ENCODE measurements at places on chromosomes 16 and 17.

- DNase-seq: peak; percentile 19
Measured at GRCh38 chr16:57614944-57615343, 13.5 kb upstream of the ADGRG1 start.

DNA sequence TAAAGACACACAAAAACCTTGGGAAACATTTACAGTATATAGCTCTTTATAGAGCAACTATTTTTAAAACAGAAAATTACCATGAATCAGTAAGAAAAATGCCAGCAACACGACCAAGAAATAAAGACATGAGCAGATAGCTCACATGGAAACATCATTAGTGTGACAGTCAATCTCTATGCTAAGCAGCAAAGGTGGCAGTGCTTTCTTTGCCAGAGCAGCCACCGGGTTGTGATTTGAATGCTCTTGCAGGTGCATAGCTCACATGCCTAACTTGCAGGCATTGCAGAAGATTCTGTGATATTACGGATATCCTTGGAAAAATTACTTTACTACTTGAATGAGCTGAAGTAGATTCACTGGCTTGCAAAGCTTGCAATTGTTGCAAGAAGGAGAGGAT, 652.9 kb upstream of the C16orf82 start:
- DNase-seq: no peak

DNA sequence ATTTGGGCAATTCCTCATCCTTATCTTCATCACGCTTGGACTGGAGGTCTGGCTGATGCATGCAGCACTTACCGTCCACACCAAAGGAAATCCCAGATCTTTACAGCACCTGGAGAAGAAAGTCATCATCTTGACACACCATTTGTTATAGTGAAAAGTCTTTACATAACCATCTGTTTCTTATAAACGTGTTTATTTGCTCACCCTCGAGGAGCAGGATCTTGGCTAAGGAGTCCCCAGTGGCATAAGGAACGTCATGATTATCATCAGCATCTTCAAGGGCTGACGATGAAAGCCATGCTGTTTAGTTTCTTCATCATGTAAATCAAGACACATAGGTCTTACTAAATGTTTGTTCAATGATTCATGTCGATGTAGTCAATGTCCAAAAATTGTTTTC, 248.8 kb upstream of the ELAC2 start:
- DNase-seq: peak; percentile 1

DNA sequence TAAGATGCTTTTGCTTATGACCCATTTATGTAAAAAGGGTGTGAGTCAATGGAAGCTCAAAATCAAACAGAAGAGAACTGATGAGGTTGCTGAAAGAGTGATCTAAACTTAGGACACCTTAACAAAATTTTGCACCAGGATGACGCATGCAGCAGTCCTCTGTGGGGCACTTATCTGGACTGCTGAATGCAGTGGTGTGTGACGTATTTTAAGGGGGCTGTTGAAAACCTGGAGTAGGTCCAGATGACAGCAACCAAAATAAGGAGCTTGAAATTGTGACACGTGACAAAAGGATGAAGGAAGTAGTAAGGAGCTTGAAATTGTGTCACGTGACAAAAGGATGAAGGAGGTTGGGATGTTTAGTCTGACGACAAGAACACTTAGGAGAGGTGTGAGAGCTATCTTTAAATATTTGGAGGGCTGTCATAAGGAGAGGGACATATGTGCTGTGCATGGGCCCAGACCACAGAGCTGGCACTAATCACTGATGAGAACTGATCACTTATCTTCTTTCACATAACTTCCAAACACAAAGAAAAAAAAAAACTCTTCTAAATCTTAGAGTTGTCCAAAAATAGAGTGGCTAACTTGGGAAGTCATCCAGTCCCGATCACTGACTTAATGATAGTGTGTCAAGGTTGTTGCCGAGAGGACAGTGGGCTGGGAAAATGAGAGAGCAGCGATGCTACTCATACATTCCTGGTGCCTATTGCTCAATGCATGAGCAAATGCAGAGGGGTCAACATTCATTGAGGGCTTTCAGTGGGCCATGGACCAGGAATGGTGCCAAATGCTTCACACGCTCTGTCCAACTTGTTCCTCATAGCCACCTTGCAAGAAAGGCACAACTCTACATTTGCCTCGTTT, 264.2 kb upstream of the ZFHX3 start:
- DNase-seq: no peak

DNA sequence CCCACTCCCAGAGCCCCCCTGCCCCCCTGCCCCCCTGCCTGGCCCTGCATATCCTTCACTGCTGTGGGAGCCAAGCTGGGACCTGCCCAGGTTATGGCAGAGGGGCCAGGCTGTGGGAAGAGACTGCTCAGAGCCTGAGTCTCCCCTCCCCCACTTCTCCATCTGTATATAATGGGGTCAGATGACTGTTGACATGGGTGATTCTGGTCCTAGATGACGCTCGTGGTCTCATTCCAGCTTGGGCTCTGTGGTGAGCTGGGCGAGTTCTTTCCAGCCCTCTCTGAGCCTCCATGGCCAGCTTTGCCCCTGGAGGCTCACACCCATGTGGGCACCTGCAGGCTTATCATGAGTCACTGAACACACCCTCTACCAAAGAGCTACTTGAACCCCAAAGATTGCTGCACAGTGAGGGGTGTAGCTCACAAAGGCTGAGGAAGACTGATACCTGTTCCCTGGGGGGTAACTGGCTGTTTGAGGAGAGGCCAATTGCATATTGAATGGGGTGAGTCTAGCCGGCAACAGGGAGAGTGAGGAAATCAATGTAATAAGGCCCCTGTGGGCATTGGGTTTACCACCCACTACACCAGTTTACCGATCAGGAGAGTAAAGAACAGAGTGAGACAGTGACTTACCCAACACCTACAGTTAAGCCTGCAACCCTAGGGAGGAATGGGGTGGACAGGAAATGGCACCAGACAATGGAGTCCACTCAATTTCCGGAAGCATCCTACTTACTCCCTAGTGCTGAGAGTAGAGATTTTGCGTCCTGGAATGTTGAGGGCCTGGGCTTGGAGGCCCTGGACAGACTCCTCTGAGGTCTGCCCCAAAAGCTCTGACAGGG, 4.2 kb upstream of the SREBF1 start:
- DNase-seq: no peak

DNA sequence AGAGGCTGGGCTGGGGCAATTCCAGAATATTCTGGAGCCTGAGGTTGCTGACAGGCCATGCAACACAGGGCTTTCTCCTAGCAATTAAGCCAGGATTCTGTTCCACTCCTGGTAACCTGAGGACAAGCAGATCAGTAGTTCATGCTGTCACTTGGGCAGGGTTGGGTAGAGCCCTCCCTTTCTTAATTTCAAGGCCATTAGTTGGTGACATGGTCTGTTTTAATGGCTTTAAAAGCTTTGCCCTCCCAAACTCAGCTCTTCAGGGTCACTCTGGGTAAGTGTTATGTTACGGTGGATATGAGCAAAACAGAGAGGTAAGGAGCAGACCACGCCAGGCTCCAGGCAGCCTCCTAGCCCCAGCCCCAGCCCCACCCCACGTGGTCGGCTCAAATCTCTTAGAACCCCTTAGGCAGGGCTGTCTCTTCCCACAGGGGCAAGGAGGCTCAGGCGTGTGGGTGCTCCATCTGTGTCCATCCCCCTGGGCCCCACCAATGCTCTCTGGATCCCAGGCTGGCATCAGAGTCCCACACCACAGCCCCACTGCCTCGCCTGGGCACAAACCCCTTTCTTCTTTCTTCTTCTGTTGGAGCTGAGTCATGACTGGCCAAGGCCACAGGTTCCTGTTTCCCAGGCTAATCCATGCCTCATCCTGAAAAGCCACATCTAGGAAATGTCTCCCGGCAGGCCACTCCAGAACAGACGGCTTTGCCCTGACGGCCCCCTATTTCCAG, 27.5 kb downstream of the CEP295NL start:
- no peak for DNase-seq

GRCh38 chr17:66655861-66656260, 179.1 kb upstream of the CACNG5 start:
- DNase-seq: no peak

GRCh38 chr17:219696-220095, 38.2 kb upstream of the DOC2B start:
- DNase-seq: peak; percentile 15

DNA sequence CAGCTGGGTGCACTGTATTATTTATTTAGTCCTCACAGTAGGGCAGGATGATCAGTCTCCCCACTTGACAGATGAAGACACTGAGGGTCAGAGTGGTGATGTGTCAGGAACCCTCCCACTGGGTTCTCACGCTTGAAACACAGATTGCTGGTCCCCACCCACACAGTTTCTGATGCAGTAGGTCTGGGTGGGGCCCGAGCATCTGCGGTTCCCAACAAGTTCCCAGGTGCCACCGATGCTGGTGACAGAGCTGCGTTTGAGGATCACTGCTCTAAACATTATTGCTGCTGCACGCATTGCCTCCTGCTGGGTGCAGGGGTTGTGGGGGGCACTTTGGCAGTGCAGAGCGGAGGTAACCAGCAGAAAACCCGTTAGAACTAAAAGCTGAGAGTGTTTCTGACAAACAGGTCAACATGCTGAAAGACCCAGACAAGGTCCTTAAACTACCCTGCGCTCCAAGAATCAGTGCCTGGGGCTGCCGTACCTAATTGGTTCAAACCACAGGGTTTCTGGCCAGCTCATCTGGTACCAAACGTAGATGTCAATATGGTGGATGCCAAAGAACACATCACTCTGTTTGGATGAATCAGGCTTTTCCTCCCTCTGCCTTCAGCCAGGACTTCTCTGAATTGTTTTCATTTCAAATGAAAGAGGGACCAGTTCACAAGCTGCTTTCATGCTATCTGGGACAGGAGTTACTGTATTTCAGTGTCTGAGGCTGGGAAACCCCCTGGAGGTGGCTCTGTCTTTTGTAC, 76.0 kb downstream of the ABCC1 start:
- no peak for DNase-seq

GRCh38 chr16:86076606-86077005, 177.6 kb downstream of the IRF8 start:
- DNase-seq: no peak

DNA sequence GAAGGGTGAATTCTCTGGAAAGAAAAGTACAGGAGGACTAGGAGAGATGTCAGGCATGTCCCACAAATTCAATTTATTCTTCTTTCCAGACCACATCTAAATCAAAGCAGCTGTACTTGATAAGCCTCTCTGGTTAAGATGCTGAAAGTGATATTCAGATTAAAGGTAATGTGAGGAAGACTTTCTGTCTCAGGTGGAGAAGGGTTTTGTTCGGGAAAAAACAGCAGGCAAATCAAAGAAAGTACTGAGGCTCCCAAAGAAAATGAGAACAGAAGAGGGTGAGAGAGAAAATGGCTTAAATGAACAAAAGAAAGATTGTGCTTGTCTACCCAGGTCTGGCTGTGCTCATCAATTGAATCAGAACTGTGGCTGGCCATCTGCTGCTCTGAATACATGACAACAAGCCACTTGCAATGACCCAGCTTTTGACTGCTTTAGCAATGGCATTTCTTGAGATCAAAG, 55.6 kb downstream of the MMD start:
- DNase-seq: no peak

DNA sequence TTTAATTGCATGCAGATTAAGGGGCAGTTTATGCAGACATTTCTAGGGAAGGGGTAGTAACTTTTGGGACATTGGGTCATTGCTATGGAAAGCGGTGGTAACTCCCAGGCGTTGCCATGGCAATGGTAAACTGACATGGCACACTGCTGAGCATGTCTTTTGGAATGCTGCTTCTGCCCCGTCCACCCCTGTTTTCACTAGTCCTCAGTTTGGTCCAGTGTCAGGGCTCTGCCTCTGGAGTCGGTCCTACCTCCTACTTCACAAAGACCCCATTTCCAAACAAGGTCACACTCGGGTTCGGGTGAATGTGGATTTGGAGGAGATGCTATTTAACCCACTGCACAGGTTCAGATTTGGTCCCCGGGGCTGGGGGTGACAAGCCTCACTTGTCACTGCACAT, 2.9 kb downstream of the IL34 start:
- DNase-seq: no peak

DNA sequence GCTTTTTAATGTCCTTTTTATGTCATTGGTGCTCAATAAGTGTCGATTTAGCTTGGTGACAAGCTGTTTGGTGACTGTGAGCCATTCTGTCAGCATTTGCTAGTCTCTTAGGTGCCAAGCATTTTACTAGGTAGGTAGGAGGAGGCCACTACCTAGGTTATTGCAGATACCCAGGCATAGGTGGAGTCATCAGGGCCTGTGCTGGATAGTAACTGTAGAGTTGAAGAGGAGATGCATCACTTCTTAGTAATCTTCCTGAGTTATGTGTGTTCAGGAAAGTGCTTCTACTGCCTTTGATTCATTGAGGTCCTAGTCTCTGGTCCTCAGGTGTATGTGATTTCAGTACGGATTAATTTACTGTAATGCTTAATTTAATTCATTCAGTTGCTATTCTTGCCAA, 17.7 kb downstream of the USP10 start:
- DNase-seq: no peak

- no peak for DNase-seq
Measured at GRCh38 chr17:17348872-17349723, 45.9 kb downstream of the NT5M start.

GRCh38 chr16:86509759-86510464, 415 bp upstream of the FOXF1 start:
- DNase-seq: no peak

DNA sequence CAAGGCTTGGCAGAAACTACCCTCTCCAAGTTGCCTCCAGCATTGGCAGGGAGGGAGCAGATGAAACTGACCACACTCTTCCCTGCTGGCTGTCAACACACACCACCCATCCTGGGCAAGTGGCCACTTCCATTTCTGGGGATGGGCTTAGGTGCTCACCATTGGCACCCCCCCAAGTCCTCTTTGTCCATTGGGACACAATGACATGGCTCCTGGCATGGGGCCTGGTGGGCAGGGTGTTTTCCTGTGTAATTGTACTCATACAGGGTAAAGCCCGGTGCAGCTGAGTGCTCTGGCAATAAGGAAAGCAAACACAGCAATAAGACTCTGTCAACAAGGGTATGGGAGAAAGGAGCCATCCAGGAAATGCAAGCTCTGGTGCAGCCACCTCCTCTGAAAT, 22.6 kb downstream of the SCNN1B start:
- DNase-seq: no peak

- no peak for DNase-seq
Measured at GRCh38 chr16:27526180-27526579, 23.5 kb downstream of the GTF3C1 start.

DNA sequence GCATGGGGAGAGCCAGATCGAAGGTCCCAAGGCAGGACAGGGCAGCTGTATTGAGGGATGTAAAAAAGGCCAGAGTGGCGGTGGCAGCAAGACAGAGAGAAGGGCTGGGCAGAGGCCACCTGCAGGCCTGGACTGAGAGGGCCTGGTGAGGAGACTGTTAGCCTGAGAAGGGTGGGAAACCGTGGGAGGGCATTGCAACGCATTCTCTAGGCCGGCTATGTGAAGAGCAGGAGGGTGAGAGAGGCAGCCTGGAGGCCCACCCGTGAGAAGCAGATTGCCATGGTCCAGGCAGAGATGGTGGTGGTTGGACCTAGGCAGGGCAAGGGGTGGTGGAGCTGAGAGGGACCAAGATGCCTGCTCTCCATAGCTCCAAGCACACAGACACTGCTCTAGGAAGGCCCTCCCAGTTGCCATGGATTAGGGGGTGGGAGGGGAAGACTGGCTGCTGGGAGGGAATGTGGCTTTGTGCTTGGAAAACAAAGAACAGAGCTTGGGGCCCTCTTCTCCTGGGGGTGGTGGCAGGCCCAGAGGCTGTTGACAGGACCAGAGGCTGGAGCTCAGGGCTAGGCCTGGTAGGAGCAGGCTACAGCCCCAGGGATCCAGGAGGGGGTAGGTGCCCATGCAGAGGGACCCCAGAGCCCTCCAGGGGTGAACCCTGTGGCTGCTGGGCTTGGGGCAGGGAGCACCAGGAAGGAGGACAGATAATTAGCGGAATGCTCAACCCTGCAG, 12.4 kb upstream of the TCAP start:
- no peak for DNase-seq

- no peak for DNase-seq
Measured at GRCh38 chr17:75854881-75855309, 240 bp downstream of the WBP2 start.
